ENCODE measurements at places on chromosomes 7 and 10.

DNA sequence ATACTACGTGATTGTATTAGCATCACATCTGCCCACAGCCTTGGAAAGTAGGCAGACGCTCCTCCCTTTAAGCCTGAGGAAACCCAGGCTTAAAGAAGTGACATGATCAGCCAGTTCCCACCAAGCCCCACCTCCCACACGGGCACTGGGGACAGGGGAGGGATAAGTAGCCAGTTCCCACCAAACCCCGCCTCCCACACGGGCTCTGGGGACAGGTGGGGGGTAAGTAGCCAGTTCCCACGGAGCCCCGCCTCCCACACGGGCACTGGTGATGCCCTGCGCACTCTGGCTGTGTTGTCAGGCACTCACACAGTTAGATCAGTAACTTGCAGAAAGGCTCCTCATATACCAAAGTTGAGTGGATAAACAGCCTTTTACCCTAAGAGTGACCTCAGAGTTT is 606.8 kb downstream of the PTPRN2 start:
- DNase-seq = no peak

GRCh38 chr10:16316733-16317390 is 119.9 kb upstream of the PTER start:
- no peak for DNase-seq

DNA sequence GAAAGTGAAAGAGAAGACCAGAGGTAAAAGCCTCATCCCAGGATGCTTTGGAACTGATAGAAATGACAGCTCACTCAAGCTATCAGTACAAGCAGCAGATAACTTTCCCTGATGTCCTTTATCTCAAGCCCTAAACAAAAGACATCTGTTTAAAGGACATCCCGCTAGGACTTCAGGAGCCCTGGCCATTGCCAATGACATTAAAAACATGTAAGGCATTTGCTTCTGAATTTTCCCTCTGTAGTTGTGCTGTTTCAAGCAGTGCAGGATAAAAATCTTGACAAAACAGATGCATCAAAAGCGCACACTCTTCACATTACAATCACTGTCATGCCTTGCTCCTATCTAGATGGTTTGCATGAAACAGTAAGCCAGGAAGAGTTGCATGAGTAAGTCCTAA is 159.8 kb downstream of the AOAH start:
- DNase-seq = no peak

GRCh38 chr7:135428011-135428410 is 81.9 kb downstream of the CNOT4 start:
- no peak for DNase-seq

- DNase-seq = no peak
Measured at GRCh38 chr7:45974540-45975360, 53.7 kb upstream of the IGFBP3 start.

- no peak for DNase-seq
Measured at GRCh38 chr10:62000726-62001125, 99.2 kb downstream of the ARID5B start.

- no peak for DNase-seq
Measured at GRCh38 chr7:89771003-89771636, 383.1 kb upstream of the STEAP1 start.

DNA sequence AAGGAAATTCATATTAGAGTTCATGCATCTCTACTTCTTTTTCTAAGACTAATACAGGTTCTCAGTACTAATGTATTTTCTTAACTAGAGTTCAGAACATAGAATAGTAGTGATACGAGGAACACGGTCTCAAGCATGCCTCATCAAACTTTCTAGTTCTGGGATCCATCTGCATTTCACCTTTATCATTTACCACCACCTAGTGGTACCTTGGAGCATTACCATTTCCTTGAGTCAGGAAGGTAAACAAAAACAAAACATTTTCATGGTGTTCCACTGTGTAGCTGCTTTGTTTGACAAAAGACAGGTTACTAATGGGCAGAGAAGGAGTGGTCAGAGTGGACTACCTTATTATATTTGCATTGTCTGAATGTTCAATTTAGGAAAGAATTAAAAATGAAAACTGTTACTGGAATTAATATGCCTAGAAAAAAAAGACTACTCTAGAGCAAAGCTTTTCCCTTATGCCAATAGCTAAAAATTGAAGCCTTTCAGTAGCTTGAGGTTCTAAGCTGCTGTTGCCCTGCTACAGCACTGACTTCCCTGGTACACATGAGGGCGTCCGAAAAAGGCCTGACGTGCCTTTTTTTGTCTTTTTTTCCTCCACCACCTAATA is 44.5 kb downstream of the STARD3NL start:
- DNase-seq = no peak

GRCh38 chr7:143327903-143328302 is 12.0 kb downstream of the CLCN1 start:
- no peak for DNase-seq

DNA sequence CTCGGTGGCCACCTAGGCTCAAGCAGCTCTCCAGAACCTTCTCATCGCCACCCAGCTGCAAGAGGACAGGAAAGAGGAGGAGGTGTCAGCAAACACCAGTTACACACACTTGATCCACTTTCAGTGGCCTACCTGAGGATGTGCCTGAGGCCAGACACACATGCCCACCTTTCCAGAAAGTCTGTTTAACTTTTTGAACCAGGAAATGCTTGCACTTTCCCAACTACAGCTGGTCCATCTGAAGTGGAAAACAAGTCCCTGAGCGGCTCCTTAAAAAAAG is 15.7 kb upstream of the CYREN start:
- DNase-seq = no peak

GRCh38 chr7:85285527-85285926 is 98.7 kb upstream of the SEMA3D start:
- no peak for DNase-seq

GRCh38 chr10:16049050-16049449 is 188.7 kb upstream of the MINDY3 start:
- DNase-seq = no peak

- no peak for DNase-seq
Measured at GRCh38 chr7:45082031-45082830, 6.5 kb downstream of the NACAD start.

DNA sequence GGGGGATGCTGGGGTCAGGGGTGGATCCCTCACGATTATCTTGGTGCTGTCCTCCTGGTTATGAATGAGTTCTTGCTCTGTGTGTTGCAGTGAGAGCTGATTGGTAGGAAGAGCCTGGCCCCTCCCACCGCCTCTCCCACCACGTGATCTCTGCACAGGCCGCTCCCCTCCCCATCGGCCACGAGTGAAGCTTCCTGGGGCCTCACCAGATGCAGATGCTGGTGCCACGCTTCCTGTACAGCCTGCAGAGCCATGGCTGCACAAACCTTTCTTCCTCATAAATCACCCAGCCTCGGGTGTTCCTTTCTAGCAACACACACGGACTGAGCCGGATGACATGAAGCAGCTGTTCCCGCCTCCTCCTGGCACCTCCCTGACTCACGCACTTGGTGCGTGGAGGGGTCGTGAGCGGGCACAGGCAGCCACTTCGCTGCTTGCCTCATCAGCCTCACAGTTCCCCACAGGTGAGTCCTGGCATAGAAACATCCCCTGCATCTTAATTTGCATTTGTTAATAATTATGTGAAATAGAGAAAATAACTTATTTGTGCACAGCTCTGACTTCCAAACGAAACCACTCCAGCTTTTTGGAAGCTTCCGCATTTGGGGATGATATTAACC is 210.8 kb downstream of the ADARB2 start:
- DNase-seq = no peak

Measured in stimulated activated CD8-positive, alpha-beta memory T cell treated with anti-CD3 and anti-CD28 coated beads, Interleukin-15, amount 100 ng/mL, for 4 hours (primary cell).